Thyroid gland (tissue), 4 donors: ENCODE measurements at places on chromosomes 12 and 14. TPM values are rescaled to one million over a fixed set of nuclear protein-coding genes. Genes with fewer than 3 reads are reported as not detected.

- DNase-seq: no peak
Observed at GRCh38 chr14:61120576-61120975, 139.5 kb downstream of the SLC38A6 start.

GRCh38 chr12:47821346-47821706 lies 1.6 kb upstream of the HDAC7 start:
- DNase-seq: no peak

- DNase-seq: no peak
Observed at GRCh38 chr12:91205811-91206210, 23.2 kb upstream of the DCN start.

DNA sequence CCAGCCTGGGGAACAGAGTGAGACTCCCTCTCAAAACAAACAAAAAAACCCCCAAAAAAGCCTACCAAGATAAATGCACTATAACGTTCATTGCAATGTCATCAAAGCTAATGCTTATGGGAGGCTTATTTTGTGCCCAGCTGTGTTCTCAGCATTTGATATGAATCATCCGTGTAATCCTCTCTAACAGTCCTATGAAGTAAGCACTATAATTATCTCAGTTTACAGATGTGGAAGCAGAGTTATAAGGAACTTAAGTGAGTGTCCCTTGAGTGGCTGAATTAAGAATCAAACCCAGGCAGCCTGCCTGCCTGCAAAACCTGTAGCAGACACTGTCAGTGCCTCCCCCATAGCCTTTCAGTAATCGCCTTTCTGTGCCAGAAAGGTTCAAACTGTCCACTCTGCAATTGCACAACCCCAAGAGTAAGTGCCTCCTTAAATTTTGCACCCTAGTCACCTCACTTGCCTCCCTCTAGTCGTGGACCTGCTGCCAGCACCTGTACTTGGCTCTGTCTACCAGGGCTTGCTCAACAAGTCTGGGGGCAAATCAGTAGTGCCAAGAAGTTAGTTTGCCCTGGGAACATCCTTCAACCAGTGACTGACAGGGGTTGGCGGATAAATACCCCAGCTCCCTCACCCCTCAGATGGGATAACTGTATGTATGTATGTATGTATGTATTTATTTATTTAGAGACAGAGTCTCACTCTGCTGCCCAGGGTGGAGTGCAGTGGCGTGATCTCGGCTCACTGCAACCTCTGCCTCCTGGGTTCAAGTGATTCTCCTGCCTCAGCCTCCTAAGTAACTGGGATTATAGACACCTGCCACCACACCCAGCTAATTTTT lies 23.8 kb upstream of the PPP1CC start:
- no peak for DNase-seq

The ANKRD9 gene
- total RNA-seq: 51.7 TPM
